ENCODE measurements at places on chromosomes 3 and 15.

DNA sequence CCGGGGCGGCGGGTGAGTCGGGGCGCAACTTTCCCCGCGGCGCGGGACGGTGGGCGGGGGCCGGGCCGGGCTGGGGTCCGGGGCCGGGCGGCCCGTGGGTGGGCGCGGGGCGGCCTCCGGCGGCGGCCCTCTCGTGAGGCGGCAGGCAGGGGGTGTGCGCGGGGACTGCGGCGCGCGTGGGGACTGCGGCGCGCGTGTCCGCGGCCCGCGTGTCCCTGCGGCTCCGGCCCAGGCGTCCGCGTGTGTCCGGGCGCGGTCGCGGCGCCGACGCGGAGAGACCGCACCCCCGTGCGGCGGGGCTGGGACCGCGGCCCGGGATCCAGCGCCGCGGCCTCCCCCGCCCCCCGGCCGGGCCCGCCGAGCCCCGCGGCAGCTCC lies 349 bp downstream of the PLXNA1 start:
- no peak for DNase-seq

GRCh38 chr15:45376967-45377608 lies 1.3 kb downstream of the GATM start:
- DNase-seq: no peak

GRCh38 chr3:143712522-143712921 lies 135.7 kb downstream of the SLC9A9 start:
- no peak for DNase-seq

DNA sequence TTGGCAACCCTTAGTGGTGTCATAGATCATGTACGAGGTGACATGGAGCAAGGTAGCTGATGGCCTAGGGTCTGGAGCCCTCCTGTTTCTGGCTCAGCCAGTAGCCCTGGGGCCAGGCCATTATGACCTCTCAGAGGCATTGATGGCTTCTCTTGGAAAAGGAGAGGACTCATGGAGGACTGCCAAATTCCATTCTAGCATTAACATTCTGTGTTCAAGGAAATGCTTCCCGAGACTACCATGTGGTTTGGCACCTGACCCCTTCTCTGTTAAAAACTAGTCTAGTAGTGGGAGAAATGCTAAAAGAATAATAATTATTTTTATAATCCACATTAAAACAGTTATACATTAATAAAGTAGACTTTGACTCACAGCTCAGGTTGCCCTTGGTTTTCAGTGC lies 40.2 kb upstream of the ADAMTSL3 start:
- no peak for DNase-seq

GRCh38 chr3:20051123-20051806 lies 11.0 kb downstream of the KAT2B start:
- no peak for DNase-seq

DNA sequence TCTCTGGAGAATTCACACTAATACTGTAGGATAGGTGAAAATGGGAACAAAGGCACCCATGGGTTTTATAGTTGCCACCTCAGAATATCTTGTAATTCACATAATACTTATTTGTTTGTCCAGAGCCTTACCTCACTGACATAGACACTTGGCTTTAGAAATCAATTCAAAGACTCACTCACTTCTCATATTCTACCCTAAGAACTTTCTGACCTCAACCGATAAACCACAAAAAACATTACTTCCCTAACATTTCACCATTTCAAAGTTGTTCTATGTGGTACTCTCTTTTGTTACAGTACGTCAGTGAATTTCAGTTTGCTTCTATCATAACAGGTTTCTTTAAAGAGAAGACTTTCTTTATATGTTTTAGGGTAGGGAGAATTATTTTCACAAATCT lies 359.3 kb downstream of the IGSF11 start:
- no peak for DNase-seq

DNA sequence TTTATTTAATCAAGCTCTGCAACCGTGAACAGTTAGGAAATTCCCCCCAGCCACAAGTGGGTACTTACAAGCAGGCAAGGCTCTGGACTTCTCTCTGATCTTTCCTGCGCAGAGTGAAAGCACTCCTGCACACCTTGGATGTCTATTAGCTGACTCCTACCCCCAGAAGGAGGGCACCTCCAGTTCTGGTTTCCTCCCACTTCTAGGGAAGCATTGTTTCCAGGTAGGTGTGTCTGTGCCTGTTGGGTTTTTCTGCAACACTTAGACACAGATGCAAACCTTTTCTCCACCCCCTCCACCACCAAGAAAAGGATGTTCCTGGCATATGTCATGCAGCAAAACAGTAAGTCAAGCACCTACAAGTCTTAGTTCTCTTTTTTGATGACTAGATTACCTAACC lies at the start of gene ZBED2:
Gene ZBED2 (minus strand): TSS at position 115 of the 400 bp plus-strand sequence. CDS start 1,145 bp downstream, outside the sequence.
- DNase-seq: no peak

GRCh38 chr15:37084602-37085001 lies 15.7 kb downstream of the MEIS2 start:
- DNase-seq: no peak

GRCh38 chr3:175778994-175779393 lies 919.9 kb downstream of the NAALADL2 start:
- no peak for DNase-seq

DNA sequence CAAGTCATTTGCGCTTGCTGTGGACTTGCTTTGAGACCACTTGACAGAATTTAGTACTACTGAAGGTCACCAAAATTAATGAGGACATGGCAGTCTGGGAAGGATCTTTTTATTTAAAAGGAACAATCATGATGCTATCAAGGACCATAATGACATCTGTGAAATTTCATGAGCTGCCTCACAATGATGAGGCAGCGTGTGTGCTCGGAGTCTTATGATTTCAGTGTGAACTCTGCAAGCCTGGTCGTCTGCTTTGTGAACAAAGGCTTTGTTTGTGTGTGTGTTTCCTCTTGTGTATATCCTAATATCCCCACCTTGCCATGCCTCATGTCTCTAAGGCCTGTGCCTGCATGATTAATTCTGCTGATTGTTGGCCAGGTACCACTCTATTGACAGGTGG lies 46.7 kb downstream of the RAD54L2 start:
- DNase-seq: no peak

DNA sequence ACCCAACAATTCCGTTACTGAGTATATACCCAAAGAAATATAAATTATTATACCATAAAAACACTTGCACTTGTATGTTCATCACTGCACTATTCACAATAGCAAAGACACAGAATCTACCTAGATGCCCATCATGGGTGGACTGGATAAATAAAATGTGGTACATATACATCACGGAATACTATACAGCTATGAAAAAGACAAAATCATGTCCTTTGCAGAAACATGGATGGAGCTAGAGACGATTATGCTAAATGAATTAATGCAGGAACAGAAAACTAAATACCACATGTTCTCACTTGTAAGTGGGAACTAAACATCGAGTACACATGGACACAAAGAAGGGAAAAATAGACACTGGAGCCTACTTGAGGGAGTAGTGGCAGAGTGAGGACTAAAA lies 185.3 kb downstream of the PYDC2 start:
- no peak for DNase-seq

DNA sequence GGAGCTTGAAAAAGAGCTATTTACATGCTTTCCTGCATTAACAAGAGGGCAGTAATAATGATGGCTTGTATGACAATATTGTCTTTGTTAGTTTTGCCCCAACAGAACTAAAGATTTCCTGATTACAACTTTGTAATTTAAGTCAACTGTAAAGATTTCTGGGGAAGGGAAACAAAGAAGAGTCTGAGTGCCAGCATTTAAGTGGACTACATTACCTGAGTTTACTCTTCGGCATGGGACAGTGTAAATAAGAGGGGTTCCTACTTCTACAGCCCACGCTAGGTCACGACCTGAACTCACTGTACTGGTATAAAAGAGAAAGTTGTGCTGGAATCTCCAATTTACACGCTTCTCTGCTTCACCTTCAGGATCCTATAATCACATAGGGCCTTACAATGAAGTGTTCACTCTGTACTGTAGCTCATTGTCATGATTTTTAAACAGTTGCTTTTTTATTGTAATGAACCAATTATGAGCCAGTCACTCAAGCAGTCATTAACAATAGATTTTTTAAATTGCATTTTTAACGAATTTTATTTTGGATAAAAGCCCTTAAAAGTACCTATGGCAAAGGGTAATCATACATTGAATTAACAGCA lies 39.6 kb downstream of the DPH6 start:
- DNase-seq: no peak

GRCh38 chr3:181454451-181455027 lies 257.2 kb upstream of the SOX2 start:
- peak; percentile 36 for DNase-seq

GRCh38 chr3:49721596-49721895 lies 2.1 kb upstream of the AMIGO3 start:
- no peak for DNase-seq

- DNase-seq: no peak
Measured at GRCh38 chr15:64389036-64389435, 1.4 kb downstream of the TRIP4 start.

- DNase-seq: no peak
Measured at GRCh38 chr3:123070510-123070909, 3.7 kb downstream of the PDIA5 start.

DNA sequence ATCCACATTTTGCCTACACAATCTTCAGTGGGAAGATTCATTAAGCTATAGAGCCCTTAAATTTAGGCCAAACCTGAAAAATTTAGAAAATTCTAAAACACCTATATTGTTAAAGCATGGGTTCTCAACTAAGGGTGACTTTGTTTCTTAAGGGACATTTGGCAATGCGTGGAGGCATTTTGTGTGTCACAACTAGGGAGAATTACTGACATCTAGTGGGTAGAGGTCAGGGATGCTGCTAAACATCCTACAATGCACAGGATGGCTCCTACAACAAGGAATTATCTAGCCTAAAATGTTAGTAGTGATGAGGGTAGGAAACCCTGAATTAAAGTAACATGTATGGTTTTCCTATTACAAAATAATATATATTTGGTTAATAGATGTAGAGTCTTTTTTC lies 55.8 kb downstream of the TBC1D5 start:
- peak; percentile 19 for DNase-seq

GRCh38 chr15:64991536-64992135 lies 1.9 kb upstream of the SPG21 start:
- DNase-seq: no peak

GRCh38 chr3:148074946-148075345 lies 622.8 kb upstream of the AGTR1 start:
- peak; percentile 66 for DNase-seq

- DNase-seq: no peak
Measured at GRCh38 chr3:49237344-49237743, 39.7 kb downstream of the C3orf62 start.

DNA sequence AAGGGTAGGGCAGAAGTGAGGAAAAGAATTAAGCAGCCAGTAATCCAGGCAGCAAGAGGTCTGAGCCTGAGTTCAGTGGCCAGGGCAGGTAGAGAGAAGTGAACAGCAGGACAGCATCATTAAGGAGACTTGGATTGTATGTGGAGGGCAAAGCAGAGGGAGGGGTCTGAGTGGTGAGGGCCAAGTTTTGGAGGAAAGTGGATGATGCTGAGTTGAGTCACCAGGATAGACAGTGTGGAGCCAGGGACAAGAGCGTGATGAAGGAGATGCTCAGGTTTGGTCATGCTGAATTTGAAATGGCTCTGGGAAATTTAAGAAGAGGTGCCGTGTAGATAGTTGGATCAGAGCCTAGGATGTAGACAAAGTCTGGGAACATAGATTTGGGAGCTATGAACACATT lies 93.1 kb downstream of the ARHGEF26 start:
- DNase-seq: no peak

- DNase-seq: no peak
Measured at GRCh38 chr3:152593242-152593641, 241.7 kb upstream of the P2RY1 start.

GRCh38 chr3:187783098-187783497 lies 37.8 kb upstream of the BCL6 start:
- DNase-seq: no peak

DNA sequence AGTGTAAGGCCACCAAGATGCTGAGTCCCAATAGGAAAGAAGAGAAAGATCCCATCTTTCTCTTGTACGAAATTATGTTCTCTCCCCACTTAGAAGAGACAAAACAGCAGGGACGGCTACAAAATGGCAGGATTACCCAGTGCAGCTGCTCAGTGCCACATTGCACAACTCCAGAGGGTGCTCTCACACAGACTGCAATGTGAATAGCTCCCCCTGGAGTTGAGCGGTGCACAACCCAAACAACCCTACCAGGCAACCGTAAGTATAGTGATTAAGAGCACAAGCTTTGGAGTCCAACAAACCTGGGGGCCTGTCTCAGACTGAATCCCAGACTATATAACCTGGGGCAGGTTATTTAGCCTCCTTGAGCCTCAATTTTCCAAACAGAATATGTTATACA lies 3.1 kb upstream of the BHLHE40 start:
- no peak for DNase-seq

DNA sequence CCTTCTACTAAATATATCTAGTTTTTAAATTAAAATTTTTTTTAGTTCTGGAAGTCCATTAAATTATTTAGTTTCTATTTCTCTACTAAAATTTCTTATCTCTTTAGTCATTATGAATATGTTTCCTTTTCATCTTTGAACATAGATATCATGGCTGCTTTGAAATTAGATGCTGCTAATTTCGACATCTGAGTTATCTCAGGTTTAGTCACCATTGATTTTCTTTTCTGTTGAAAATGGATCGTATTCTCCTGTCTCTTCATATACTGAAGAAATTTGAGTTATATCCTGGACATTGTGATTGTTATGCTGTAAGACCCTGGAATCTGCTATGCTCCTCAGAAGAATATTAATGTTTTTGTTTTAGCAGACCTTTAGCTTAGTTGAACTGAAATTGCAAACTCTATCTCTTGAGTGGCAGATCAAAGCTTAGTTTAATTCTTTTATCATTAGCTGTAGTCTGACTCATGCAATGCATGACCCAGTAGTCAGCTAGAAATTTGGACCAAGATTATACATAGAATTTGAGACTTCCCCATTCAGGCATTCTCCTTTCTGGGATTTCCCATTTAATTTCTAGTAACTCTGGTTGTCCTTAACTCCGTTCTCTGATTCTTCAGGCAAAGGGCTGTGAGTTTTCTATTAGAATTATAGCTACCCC lies 439.8 kb upstream of the IL12A start:
- DNase-seq: no peak

DNA sequence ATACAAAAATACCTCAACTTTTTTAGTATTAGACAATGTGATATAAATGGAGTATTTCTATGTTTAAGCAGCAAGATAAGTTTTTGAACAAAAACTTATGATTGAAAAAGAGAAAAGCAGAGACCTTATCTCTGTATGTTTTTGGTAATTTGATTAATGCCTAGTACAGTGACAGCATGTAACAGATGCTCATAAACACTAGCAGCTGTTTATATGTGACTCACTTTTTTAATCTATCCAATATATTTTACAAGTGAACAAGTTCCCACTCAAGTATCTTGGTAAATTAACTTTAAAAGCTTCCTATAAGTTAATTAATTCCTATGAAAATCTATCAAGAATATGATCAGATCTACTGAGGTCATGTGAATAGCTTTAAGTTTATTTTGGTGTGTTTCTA lies 55.1 kb downstream of the NGLY1 start:
- no peak for DNase-seq

GRCh38 chr3:186248850-186249249 lies 113.2 kb downstream of the DGKG start:
- no peak for DNase-seq

DNA sequence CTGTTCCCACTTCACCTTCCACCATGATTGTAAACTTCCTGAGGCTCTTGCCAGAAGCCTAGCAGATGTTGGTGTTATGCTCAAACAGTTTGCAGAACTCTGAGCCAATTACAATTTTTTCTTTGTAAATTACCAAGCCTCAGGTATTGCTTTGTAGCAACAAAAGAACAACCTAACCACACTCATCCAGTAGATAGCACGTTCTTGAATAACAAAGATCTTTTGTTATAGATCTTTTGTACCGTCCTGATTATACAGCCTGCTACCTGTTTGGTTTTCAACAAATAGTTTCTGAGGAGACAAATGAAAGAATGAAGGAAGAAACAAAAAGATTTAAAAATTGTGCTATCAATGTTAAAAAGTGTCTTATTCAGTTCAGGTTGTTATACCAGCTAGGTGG lies 474.7 kb upstream of the ALCAM start:
- DNase-seq: peak; percentile 22

Data from NCI-H2081 (cell line).